Right hindlimb (tissue), 1 donor: ENCODE measurements at places on chromosomes 3 and 15.

- no peak for DNase-seq
Measured at GRCh38 chr3:53147903-53148400, 13.1 kb upstream of the PRKCD start.

DNA sequence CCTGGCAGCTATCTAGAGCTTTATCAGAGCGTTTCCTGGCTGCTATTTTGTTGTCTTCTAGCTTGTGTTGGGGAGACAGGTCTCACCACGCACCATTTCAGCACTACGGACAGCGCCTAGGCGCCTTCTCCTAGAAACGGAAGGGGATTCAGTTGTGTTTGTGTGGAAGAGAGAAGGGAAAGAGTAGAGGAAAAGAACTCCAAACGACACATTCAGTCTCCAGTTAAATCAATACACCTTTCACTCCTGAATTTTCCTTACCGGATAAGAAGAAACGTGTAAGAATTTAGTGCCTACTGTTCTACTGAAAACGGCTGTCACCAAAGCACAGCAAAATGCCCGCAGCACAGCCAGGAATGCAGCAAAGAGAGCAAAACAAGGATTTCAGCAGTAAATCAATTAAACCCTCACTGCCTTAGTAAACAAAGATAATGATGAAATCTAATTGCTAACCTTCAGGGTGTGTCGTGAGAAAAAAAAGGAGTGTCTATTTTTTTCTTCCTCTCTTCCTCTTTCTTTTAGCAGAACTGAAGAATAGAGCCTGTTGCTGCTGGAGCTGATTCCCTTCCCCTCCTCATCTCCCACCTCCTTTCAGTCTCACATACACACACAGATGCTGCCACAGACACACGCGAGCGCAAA, 412 bp upstream of the CTXN2 start:
- DNase-seq = peak; percentile 86

GRCh38 chr3:35201211-35201610, 438.1 kb upstream of the ARPP21 start:
- no peak for DNase-seq

DNA sequence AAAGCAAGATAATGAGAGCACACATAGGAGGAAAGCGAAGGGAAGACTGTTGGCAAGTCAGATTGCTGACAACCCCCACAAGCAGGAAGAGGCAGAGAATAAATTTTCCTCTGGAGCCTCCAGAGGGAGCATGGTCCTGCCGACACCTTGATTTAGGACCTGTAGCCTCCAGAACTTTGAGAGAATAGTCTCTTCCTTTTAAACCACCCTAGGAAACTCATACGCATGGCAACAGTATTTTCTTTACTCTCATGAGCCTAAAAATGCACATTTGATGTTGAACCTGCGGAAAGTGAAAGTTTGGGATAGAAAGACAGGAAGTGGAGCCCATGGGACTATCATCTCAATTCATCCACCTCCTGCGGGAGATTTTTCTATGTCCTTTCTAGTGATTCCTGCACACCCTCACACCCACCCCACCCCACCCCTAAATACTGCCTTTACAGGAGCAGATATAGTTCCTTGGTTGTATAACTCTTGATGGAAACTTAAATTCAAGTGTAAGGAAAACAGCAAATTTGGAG, 116.7 kb upstream of the LPP start:
- DNase-seq = no peak

DNA sequence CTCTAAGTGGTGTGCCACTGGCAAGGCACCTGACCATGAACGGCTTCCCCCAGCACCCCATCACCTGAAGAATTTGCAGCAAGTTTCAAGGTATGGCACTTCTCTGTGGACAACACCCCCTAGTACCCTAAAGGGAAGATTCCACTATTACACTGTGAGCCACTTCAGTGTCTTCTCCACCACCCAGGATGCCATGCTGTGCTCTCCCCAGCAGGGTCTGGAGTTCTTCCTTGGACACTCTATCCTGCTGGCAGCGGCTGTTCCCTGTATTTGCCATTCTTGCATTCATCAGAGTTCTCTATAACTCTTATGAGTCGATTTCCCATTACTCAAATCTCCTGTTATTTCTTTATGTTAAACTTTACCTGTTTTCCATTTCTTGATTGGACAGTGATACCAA, 33.9 kb upstream of the RNU6-1 start:
- no peak for DNase-seq

DNA sequence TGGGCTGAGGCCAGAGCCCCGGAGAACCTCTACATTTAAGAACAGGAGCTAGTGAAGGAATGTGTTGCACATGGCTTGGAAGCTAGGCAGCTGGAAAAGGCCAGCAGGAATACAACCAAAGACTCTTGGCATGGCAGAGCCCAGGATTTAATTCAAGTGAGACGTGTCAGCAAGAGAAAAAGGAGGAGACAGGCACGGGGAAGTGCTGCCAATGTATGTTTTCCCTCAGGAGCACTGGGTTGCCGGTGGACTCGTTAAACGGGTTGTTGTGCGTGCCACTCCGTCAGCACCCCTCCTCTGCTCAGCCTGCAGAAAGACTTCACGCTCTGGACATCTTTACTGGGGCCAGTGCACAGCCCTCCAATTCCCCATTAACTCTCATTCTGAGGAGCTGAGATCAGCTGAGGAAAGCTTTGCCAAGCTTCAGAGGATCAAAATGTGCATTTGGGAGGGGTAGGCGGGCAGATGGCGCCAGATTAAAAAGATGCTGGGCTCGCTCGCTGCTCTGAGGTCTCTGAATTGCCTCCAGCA, 103.7 kb downstream of the PDZRN3 start:
- peak; percentile 93 for DNase-seq

GRCh38 chr15:40239404-40239692, 485 bp downstream of the PAK6 start:
- DNase-seq = no peak

GRCh38 chr3:45964139-45964538, 20.9 kb downstream of the CXCR6 start:
- DNase-seq = no peak

DNA sequence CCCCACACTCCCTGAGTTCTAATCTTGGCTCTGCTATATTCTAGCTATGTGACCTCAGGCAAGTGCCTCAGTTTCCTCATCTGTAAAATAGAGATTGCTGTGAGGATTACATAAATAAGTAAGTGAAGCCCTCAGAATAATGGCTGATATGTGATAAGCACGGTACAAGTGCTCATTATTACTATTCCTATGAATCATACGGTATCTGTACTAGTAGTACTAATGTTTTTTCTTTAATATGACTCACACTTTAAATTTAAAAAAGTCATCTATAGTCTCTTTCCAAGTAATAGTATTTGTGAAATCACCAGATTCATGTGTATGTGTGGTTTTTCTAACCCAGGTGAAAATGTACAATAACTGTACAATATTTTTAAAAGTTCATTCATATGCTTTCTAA, 58.7 kb downstream of the CLDN11 start:
- DNase-seq = no peak

GRCh38 chr15:25169318-25169717, 214.5 kb downstream of the SNRPN start:
- DNase-seq = no peak

- peak; percentile 34 for DNase-seq
Measured at GRCh38 chr3:185070491-185071286, 82.2 kb downstream of the C3orf70 start.

GRCh38 chr15:86892774-86893449, 813.2 kb downstream of the AGBL1 start:
- DNase-seq = no peak

GRCh38 chr3:9161298-9161697, 88.1 kb downstream of the SRGAP3 start:
- DNase-seq = no peak

GRCh38 chr15:75672646-75673425, 25.1 kb downstream of the SNX33 start:
- DNase-seq = peak; percentile 76

GRCh38 chr15:90603893-90604292, 74.2 kb downstream of the CRTC3 start:
- no peak for DNase-seq

- no peak for DNase-seq
Measured at GRCh38 chr3:174436367-174436766, 422.8 kb upstream of the NAALADL2 start.

GRCh38 chr15:55254916-55255679, 34.5 kb downstream of the RAB27A start:
- DNase-seq = no peak

- DNase-seq = no peak
Measured at GRCh38 chr15:52291204-52291603, 4.4 kb downstream of the MYO5C start.

DNA sequence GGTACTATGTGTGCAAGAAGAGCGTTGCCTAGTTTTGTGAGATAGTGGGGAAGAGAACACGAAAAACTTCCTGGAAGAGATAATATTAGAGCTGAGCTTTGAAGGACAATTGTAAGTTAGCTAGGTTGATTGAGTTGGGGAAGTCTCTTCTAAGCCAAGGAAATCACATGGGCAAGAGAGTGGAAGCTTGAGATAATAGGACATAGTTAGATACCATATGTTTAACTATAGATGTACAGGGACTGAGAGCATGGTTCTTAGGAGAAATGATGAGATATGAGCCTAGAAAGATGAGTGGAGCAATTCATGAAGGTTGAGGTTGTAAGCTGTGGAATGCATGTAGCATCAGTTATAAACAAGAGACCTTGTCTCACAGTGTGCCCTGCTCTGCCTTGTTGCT, 30.1 kb upstream of the AQP9 start:
- no peak for DNase-seq

- DNase-seq = no peak
Measured at GRCh38 chr15:64001148-64001547, 45.1 kb downstream of the DAPK2 start.

- DNase-seq = no peak
Measured at GRCh38 chr3:35970793-35971192, 331.5 kb downstream of the ARPP21 start.
